NCI-H526 treated with DMSO at 0.1 percent for 48 hours (cell line): ENCODE measurements at places on chromosomes 12 and 14.

DNA sequence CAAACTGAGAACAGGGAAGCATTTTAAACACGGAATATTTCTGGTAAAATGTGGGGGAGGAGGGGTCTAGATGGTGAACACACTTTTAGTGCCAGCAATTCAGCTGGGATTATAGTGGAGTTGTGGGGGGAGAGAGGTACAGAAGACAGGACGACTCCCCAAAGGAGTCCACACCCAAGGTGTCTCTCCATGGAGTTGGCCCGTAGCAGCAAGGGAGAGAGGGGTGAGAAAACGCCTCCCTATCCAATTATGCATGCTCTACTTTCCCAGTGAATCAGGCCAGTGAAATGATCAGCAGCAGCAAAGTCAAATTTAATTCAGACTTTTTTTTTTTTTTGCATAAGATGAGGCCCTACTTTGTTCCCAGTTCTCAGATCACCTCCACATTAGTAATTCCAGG lies 38.6 kb downstream of the BTG1 start:
- DNase-seq = no peak

- DNase-seq = no peak
Observed at GRCh38 chr14:69650948-69651369, 39.6 kb downstream of the SUSD6 start.

DNA sequence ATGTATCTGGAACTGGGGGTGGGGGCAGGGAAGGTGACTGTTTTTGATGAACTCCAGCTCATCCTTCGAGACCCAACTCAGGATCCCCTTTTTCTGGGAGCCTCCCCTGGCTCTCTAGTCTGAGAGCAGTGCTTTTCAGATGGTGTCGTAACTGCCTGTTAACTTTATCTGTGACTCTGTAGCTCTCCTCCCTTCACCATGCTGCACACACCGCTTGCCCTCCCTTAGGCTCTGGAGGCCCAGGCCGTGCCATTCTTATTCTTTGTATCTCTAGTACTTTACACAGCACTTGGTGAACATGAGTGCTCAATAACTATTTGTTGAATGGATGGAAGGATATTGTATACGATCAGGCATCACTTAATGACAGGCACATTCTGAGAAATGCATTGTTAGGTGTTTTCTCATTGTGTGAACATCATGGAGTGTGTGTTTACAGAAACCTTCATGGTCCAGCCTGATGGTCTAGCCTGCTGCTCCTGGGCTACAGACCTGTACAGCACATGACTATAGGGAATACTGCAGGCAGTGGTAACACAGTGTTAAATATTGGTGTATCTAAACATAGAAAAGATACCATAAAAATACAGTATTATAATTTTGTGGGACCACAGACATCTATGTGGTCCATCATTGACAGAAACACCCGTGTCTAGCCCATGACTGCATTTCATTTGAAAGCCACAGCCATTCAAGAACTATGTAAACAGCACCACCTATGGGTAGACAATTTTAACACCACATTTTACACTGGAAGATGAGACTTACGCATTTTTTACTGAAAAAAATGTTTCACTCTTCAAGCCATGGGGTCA lies 91.8 kb downstream of the EML1 start:
- DNase-seq = peak; percentile 54

DNA sequence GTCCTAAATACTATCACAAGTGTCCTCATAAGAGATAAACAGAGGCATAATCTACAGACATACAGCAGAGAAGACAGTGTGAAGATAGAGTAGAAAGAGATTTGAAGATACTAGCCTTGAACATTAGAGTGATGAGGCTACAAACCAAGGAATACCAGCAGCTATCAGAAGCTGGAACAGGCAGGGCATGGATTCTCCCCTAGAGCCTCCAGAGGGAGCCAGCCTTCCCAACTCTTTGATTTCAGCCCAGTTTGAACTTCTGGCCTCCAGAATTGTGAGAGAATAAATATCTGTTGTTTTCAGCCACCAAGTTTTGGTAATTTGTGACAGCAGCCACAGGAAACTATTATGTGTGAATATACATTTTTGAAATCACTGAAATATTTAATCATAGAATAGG lies 47.2 kb downstream of the CCDC91 start:
- no peak for DNase-seq

GRCh38 chr14:68815298-68816182 lies 22.7 kb upstream of the ZFP36L1 start:
- DNase-seq = no peak

- DNase-seq = no peak
Observed at GRCh38 chr12:49868449-49868848, 25.5 kb upstream of the BCDIN3D start.

DNA sequence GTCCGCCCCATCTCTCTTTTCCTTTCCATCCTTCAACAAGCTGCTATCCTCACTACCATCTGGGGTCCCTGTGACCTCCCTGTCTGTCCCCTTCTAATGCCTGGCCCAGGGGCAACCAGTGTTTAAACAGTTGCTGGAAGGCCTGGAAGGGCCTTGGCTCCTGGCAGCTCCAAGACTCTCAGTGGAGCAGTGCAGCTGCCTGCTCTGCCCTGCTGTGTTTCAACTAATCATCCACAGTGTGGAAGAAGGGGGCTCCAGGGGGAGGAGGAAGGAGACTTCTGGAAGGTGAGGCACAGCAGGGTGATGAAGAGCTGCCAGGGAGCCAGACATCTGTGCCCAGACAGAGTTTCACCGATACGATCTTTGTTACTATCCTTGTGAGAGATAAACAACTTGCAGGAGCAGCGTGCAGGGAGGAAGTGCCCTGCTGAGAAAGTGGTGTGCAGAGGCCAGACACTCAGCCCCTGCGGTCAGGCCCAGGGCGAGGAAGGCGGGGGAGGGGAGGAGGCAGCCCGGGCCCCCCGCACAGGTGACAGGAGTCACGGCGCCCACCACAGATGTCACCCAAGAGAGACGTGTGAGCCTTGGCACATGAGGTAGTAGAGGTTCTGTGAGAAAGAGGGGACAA lies 1061.8 kb downstream of the BCL11B start:
- DNase-seq = no peak

GRCh38 chr12:14257734-14258574 lies 107.5 kb upstream of the ATF7IP start:
- peak; percentile 99 for DNase-seq

- DNase-seq = no peak
Observed at GRCh38 chr12:44848703-44849085, 27.4 kb downstream of the NELL2 start.
